Aorta (tissue), 5 donors: ENCODE measurements at places on chromosomes 13 and 19. TPM values are rescaled to one million over a fixed set of nuclear protein-coding genes. Genes with fewer than 3 reads are reported as not detected.
A peak's percentile ranks its signal among the peaks of the same experiment; 100 is the strongest.

The STARD13 gene
- total RNA-seq, result 62.4 TPM

The ZNF835 gene
- total RNA-seq, result 2.8 TPM

The SLC25A41 gene
- total RNA-seq, result not detected

The ZMYM5 gene
- 12.4 TPM for total RNA-seq

DNA sequence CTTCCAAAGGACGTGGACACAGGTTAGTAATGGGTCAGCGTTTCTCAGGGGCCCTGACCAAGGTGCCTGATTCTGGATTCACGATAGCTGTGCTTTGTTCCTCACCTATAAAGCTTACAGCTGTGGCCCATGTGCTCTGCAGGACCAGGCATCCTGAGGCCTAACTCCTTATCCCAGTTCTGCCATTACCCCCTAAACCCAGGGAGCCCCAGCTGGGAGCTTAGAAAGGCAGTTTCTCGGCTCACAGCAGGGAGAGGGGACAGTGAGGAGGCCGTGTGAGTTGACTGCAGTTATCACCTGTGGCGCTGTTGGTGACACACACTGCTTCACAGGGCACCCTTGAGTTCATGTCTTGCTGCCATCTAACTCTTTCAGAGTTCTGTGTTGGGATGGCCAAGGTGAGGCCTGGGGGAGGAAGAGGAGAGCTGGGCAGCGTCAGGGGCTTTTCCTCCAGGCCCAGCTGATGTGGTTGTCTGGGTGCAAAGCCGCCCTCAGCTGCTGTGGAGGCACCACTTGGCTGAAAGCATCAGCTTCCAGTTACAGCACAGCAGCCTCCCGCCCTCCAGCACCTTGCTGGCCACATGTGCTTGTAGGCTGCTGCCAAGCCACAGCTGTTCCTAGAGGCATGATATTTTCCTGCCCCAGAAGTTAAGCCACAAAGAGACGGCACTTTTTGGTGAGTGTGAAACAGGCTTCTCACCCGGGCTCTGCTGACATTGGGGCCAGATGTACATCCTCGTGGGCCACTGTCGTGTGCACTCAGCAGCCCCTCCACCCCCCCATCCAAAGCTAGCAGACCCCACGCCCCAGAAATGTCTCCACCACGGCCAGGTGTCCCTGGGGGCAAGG, 99.6 kb upstream of the MCF2L start:
- no peak for DNase-seq

- no peak for DNase-seq
These were observed 146.0 kb downstream of the OXGR1 start for GRCh38 chr13:96848286-96848685.

DNA sequence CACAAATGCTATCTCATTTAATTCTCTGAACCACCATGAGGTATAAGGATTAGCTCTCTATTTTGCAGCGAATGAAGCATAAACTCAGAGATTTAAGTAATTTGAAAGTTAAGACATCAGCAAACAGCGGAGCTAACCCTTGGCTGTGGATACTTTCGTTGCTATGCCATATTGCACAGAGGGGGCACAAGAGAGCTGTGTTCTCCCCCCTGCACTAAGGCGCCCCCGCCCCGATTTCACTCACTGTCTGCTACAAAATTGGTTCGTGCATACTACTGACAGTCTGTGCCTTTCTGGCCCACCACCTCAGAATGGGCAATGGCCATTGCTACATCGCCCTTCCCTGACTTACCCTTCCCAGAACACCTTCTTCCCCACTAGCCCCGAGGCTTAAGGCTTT, 105.7 kb upstream of the OBI1 start:
- no peak for DNase-seq

DNA sequence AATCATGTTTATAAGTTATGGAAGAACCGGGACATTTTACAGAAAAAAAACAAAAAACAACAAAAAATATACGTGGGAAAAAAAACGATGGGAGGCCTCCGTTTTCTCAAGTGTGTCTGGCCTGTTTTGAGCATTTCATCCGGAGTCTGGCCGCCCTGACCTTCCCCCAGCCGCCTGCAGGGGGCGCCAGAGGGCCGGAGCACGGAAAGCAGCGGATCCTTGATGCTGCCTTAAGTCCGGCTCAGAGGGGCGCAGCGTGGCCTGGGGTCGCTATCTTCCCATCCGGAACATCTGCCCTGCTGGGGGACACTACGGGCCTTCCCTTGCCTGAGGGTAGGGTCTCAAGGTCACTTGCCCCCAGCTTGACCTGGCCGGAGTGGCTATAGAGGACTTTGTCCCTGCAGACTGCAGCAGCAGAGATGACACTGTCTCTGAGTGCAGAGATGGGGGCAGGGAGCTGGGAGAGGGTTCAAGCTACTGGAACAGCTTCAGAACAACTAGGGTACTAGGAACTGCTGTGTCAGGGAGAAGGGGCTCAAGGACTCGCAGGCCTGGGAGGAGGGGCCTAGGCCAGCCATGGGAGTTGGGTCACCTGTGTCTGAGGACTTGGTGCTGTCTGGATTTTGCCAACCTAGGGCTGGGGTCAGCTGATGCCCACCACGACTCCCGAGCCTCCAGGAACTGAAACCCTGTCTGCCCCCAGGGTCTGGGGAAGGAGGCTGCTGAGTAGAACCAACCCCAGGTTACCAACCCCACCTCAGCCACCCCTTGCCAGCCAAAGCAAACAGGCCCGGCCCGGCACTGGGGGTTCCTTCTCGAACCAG, 1.8 kb upstream of the APOE start:
- DNase-seq, result peak; percentile 93

GRCh38 chr19:10246511-10246910, 5.5 kb upstream of the MRPL4 start:
- no peak for DNase-seq

DNA sequence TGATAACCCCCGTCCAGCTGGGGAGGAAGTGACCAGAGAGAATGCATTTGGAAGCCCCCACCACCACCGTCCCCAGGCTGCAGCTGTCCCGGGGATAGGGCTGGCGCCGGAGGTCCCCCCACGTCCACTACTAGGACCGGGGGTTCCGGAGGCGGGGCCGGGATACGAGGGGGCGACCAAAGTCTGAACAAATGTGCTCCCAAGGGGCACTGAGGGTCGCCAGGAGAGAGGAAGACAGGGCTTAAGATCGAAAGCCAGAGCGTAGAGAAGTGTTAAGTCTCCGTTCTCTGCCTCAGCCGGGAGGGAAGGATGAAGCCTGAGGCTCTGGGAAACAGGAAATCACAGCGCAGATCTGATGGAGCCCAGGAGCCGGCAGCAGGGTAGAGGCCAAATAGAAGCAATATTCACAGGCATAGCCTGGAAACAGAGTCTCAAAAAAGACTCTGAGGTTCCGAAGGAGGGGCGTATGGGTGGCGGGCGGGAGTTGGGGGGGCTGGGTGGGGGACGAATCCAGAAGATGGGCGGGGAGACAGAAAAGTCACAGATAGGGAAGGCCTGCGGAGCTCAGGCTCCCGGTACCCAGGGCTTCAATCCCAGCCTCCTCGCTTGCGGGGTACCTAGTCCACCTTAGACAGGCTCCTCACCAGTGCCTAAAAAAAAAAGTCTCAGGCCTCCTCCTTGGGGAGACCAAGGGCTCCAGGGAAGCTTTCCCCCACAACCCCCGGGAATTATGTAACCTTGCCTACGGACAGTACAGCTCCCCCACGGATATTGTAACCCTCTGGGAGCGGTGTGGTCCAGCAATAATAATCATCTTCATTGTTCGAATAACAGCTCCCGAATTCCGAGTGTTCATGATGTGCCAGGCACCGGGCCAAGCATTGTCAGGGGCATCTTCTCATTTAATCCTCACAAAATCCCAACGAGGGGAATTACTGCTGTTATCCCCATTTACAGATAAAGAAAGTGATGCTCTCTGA, 1.1 kb upstream of the ERF start:
- DNase-seq, result peak; percentile 82

- DNase-seq, result no peak
These were observed 203.0 kb downstream of the ITGBL1 start for GRCh38 chr13:101655435-101655834.

DNA sequence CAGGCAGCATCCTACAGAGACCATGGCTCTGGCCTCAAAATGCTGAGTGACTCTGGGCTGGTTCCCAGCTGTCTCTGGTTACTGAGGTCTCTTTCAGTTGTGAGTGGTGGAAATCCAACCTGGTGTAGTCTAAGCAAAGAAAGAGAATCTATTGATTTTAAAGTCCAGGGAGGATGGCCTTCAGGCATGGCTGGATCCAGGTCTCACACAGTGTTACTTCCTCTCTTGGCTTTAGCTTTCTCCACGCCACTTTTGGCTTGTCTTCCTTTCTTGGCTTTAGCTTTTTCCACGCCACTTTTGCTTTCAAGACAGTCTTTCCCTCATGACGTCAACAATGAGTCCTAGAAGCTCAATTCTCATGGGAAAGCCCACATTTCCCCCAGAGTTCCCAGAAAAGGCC, 4.1 kb downstream of the CYP4F3 start:
- no peak for DNase-seq
